T-helper 17 cell (primary cell): ENCODE measurements at places on chromosomes 4 and X. TPM values are rescaled to one million over a fixed set of nuclear protein-coding genes. Genes with fewer than 3 reads are reported as not detected.

GRCh38 chrX:68185161-68185560 lies 248.1 kb downstream of the OPHN1 start:
- H3K27me3 ChIP-seq, result no peaks in the 10 kb centered on the region
- no peak overlapping the region for H3K4me3 ChIP-seq
- peaks cover 9% of the 10 kb centered on the region for H3K4me1 ChIP-seq

GRCh38 chr4:88219099-88219498 lies 60.7 kb upstream of the ABCG2 start:
- H3K4me1 ChIP-seq, result peaks cover 7% of the 10 kb centered on the region
- DNase-seq, result no peak
- peaks cover 3% of the 10 kb centered on the region for H3K36me3 ChIP-seq
- H3K27ac ChIP-seq, result no peak overlapping the region

Gene PHEX
- 0.91 TPM for total RNA-seq

- no peaks in the 10 kb centered on the region for H3K27me3 ChIP-seq
- no peak overlapping the region for H3K4me3 ChIP-seq
- peaks cover 43% of the 10 kb centered on the region for H3K4me1 ChIP-seq
Observed at GRCh38 chr4:89275587-89275986, 32.0 kb downstream of the GPRIN3 start.

Gene GATA1
- total RNA-seq, result 0.32 TPM
